Fibroblast of mammary gland (primary cell): ENCODE measurements at places on chromosomes 11 and 22.
A peak's percentile ranks its signal among the peaks of the same experiment; 100 is the strongest.

DNA sequence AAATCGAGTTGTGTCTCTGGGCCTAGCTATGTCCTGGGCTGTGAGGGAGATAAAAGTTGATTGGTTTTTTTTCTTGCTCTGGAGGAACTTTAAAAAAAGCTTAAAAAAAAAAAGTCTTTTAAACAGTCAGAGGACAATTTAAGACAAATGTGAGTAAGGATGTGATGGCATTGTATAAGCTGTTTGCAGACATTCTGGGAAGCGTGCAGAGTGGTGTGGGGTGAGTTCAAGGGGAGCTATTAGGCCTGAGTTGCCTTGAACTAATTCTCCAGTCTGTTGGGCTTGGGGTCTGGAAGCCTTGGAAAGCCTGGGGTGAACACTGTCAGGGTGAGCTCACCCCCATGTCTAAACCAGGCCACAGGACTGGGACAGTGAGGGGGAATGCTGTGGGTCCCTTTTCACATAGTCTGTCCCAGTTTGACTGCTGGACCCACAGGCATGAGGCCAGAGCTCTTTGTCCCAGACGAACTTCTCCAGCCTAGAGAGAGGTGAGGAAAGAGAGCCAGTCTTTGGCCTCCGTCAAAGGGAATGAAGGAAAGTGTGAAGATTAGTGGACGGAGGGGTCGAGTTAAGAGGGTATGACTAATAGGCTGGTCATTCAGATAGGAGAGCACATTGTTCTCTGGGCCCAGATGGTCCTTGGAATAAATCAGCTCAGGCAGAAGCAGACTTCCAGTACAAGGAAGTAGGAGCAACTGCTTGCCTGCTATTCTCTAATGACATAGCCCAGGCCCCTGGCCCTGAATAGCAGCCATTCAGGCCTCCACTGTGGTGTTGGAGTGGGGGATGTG, 76.4 kb upstream of the NNMT start:
- peak; percentile 98 for DNase-seq

- no peak for DNase-seq
Measured at GRCh38 chr11:12169822-12170221, 59.4 kb downstream of the MICAL2 start.

DNA sequence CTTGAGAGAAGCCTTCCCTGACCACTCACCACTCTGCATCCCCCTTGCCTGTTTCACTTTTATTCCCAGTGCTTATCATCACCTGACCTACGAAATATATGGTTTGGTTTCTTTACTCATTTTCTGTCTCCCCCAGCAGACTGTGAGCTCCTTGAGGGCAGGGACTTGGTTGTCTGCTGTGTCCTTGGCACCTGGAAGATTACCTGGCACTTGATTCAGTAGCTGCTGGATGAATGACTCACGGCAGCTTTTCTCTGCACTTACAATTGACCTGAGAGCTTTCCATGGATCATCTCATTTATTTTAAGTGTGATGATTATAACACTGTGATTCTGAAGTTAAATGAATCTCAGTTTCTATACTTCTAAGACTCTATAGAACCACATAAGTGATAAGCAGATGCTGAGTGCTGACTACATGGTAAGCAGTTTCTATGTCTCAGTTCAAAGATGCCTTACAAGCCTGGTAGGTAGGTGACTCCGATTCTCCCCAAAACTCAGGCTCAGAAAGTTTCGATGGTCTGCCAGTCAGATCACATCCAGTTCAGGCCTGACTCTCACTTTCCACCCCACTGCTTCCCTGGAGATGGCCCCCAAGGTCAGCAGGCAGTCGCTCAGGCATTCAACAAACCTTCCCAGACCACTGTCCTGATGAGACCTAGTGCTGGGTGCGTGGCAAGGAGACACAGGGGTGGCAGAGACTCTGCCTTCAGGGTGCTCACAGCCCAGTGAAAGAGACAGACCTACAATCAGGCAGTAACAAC, 11.6 kb downstream of the IL2RB start:
- no peak for DNase-seq

- DNase-seq: no peak
Measured at GRCh38 chr11:73980001-73980961, 2.4 kb downstream of the UCP2 start.

GRCh38 chr22:31818481-31819392, 64.9 kb downstream of the DEPDC5 start:
- peak; percentile 62 for DNase-seq

- no peak for DNase-seq
Measured at GRCh38 chr11:1871531-1871930, 18.6 kb downstream of the LSP1 start.

DNA sequence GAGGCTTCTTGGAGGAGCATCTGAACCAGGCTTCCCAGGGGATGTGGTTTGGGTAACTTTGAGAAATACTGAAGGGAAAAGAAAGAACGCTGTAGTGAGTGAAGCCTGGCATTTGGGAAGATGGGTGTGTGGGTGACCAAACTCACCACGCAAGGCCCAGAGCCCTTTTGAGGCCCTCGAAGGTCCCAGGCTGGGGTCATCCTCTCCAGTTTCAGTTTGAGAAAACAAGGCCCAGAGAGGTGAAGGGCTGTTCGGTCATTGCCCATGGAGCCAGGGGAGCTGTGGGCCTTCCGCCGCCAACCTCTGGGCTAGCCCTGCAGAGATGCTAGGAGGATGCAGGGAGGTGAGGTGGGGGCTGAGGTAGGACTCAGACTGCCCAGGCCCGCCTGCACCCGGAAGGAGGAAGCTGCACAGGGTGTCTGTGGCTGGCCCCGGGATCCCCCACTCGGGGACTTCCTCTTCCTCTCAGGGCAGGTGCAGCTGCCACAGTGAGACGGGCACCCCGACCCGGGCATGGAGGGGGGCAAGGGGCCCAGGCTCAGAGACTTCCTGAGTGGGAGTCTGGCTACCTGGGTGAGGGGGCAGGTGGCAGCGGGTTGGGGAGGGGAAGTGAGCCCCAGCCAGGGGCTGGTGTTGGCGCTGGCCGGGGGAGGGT, at the start of gene CCDC88B:
CCDC88B (plus strand) TSS at position 451 of the 655 bp plus-strand sequence; CDS start at position 514, 63 bp downstream.
- no peak for DNase-seq

- no peak for DNase-seq
Measured at GRCh38 chr11:66866511-66866986, 9.7 kb downstream of the LRFN4 start.

GRCh38 chr22:45994491-45995404, 17.8 kb upstream of the WNT7B start:
- peak; percentile 64 for DNase-seq

- DNase-seq: peak; percentile 26
Measured at GRCh38 chr11:57379732-57380131, 1.2 kb downstream of the PRG3 start.

DNA sequence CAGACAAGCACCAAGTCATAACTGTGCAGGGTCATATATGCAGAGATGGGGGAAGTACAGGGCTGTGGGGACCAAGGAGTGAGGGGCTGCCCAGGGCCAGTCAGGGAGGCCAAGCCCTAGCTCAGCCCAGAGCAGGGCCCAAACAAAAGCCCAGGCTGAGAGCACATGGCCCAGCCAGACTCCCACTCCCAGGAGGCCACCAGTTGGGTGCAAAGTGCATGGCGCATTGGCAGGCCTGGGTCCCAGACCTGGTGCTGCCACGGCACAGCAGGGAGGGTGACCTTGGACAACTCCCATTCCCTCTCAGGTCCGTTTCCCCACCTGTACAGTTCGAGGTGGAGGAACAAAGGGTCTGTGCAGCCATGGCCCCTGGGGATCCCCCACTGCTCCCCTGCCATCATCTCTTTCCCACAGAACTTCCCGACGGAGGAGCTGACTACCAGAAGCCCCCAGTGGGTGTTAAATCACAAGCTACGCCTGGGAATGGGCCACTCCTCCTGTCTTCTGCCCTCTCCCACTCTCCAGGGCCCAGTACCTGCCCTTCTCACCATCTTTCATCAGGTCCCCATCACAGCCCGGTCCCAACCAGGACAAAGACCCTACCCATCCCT, 608 bp downstream of the NIPSNAP1 start:
- no peak for DNase-seq

DNA sequence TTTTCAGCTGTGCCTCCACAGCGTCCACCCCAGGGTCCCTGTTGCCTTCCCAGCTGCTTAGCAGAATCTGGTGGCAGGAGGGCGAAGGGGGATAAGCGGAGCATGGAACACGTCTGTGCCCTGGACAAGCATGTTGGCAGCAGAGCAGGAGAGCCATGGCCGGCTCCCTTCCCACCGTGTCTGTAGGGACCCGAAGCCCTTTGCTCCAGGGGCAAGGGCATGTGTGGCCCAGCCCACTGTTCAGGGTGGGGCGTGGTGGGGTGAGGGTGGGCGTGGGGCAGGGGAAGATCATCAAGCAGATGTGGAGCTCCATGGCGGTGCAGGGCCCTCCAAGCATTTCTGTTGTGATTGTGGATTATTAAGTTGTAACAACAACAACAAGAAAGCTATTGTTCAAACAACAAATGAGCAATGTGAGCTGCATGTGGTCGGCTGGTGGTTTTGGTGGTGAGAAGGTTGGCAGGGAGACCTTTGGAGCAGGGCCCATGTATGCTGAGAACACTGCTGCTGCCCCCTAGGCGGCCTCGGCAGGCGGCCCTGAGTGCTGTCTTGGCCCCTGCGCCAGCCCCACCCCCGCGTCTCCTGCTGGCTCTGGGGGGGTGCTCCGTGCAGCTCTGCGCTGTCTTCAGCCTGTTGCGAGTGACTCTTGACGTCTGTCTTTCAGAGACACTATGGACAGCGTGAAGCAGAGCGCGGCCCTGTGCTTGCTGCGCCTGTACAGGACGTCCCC, 50.9 kb downstream of the AP2A2 start:
- DNase-seq: peak; percentile 71

- no peak for DNase-seq
Measured at GRCh38 chr11:1217151-1217550, 5.7 kb upstream of the MUC5B start.

- DNase-seq: no peak
Measured at GRCh38 chr11:133922078-133922870, 34.5 kb downstream of the IGSF9B start.

GRCh38 chr22:33757041-33757801, 163.1 kb downstream of the LARGE1 start:
- DNase-seq: no peak

DNA sequence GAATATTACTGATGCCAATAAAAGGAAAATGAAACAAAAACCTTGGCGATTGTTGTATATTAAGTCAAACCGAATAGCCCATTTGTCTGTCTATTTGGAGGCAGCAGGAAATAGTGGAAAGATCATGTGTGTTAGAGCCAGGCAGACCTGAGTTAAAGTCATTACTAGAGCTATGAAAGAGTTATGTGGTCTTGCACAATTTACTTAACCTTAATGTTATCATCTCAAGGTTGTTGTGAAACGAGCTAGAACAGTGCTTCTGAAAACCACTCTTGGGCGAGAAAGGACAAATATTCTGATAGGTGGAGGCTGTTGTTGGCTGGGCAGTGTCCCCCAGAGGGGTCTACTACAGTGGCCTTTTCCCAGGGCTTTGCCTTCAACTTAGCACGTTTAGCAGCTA, 60.0 kb upstream of the NUP160 start:
- DNase-seq: peak; percentile 44

DNA sequence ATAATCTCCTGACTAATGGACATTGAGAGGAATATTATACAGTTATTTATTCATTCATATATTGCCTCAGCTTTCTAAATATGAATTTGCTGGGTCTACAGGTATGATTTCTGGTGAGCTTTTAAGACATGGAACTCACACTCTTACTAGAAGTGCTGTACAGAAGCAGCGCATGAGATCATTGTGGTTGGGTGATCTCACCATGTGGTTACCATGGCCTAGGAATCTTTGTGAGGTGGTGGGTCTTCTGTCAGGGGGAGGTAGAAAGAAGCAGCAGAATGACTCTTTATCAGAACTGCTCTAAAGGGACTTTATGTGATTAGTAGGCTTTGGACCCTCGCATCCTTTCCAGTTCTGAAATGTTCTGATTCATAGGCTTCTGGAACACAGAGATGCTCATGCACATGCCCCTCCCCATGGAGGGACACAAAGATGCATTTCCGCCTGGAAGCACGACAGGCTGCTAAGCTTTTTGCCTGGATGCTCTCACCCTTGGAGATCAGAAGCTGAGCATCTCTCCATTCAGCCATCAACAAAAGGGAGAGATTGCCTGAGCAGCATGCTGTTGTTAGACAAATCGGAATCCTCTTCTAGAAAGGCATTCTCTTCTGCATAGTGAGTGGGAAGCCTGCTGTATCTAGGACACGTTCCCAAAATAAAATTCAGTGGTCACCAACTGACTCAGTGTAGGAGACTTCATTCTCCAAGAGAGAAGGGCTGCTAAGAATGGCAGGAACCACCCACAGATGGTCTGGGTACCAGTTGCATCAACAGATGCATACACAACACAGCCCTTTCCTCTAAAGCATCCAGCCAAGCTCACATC, 51.3 kb downstream of the KIRREL3 start:
- DNase-seq: peak; percentile 29

DNA sequence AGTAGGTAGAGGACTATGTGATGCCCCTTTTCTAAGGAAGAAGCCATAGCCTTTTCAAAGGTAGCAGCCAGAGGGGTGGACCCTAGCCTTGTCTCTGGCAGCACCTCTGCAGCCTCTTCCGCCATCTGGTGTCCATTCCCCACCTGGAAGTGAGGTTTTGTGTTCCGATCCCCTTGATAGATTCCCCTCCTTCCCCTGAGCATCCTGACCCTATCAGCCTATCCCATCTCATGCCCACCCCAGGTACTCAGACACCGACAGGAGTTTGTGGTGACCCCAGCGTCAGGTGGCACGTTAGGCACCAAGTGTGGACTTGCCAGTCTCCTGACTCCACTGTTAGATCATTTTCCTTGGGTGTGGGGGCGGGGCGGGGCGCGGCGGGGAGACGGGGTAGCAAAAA, 398 bp upstream of the FAM89B start:
- DNase-seq: peak; percentile 58

DNA sequence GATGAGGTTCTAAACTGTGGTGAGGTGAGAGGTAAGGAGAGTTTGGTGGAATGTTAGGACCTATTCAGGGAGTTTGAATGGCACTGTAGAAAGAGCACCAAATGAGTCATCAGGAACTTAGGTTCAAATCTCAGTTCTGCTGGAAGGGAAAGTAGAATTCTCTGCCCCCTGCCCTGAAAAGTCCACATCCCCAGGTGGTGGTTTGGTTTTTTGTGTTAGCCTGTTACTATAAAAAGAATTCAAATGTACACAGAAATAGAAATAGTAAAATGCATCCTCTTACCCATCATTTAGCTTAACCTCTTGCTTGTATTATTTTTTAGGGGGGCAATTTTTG, 20.2 kb downstream of the PPFIBP2 start:
- no peak for DNase-seq

- no peak for DNase-seq
Measured at GRCh38 chr11:95729462-95729861, 60.1 kb downstream of the FAM76B start.
